Upper lobe of right lung (tissue), 1 donor: ENCODE measurements at places on chromosomes 3 and 15.
A peak's percentile ranks its signal among the peaks of the same experiment; 100 is the strongest.

- DNase-seq = no peak
Observed at GRCh38 chr3:156681002-156681401, 6.6 kb downstream of the TIPARP start.

- DNase-seq = no peak
Observed at GRCh38 chr3:185297867-185298266, 44.0 kb upstream of the EHHADH start.

DNA sequence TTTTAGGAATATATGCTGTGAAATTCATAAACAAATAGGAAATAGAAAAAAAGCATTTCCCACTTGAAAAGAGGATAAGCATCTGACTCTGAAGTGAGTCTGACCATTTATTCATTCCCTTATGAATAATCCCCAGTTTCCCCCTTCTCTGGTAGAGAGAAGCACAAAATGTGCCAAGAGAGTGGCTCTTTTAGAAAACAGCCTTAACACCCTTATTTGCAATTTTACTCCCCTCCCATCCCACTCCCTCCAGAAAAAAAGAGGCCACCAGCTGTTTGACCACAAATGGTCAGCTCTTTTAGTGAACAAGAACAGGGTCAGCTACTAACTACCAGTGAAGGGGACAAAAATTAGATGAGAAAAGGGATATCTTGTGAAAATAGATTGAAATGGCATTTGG, 184.5 kb upstream of the ADAMTS9 start:
- DNase-seq = no peak

GRCh38 chr15:101010781-101011180, 91.6 kb downstream of the LRRK1 start:
- no peak for DNase-seq

DNA sequence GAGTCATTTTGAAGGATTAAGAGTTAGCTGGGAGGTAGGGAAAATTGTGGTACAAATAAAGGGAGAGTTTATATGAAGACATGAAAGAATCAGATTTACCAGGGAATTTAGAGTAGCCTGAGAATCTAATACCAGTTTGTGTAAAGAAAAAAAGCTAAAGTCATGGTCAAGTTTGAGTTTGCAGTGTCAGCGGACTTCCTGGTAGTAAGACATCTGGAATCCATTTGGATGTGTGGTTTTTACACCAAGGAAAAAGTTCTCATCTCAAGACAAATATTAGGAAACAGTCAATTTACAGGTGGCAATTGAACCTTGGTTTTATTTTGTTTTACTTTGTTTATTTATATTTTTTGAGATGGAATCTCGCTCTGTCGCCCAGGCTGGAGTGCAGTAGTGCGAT, 1.5 kb upstream of the P2RY12 start:
- no peak for DNase-seq

- no peak for DNase-seq
Observed at GRCh38 chr3:72821161-72821781, 27.0 kb downstream of the SHQ1 start.

DNA sequence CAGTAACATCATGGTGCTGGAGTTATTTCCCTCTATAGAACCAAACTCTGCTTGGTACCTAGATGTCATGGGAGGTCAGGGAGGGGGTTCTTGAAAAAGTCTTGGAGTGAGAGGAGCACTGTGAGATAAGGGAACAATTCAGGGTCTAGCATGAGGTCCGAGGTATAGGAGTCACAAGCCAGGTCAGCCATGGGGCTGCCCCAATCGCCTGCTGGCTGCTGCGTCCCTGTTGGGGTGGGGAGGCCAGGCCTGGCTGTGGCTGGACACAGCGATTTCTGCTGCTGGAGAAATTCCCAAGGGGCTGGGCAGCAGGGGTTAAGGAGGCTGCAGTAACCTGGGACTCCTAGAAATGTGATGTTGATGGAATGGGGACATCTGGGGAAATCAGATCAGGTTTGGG, 44.9 kb downstream of the SUSD5 start:
- no peak for DNase-seq

DNA sequence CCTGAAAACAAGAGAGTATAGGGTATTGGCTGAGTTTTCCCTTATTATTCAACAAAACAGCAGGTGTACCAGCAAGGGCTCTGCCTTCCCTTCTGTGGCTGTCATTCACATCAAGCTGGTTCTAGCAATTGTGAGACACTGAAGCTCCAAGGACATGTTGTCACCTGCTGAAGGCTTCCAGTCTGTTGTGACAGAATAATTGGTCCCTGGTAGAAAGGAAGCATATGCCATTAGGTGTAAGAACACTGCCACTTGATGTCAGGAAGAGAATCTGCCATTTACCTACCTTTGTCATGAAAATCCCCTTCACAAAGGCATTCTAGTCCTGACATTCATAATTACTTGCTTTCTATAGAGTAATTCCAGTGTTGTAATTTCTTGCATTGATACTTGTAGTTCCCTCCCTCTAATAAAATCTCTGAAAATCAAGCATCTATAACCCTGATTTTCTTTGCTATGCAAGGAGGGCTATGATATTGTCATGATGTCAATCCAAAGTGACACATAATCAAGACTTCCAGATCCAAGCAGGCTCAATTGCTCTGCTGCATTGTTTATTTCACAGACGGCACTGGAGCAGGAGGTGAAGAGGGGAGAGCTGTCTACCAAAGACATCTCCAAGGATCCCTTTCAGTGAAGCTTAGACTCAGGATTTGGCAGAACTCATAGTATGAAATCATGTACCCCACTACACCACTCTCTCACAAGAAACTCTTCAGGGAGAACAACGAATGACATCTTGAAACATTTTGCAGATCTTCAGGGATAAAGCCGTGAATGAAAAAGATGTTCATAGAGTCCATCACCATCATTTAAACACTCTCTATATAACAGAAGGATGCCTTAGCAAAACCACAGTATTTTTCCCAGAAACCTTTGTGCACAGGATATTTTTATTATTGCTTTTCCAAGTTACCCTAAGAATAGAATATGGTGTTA, 425.3 kb downstream of the RBMS3 start:
- DNase-seq = no peak

GRCh38 chr15:75185271-75186029, 16.2 kb upstream of the C15orf39 start:
- DNase-seq = no peak

DNA sequence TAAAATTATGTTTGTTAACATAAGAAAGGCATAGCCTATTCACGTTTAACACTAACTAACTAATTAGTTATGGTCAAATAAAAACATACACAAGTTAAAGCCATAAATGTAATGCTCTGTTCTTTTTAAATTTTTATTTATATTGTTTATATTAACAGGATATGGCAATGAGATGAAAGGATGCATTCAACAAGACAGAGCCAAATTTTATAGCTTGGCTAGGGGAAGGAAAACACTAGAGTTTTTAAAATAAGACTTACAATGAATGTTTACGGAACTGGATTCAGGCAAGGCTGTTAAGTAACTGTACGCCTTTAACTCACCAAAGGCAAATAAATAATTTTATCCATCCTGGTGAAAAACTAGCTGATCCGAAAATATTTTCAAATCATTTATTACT, 86.4 kb downstream of the ZPLD1 start:
- no peak for DNase-seq

GRCh38 chr3:30112902-30113484, 493.4 kb upstream of the TGFBR2 start:
- DNase-seq = no peak

GRCh38 chr3:20450611-20451010, 264.6 kb upstream of the SGO1 start:
- DNase-seq = no peak

GRCh38 chr3:122680475-122681283, at the start of gene PARP14:
Gene PARP14 (plus strand): TSS chr3:122680839. CDS start chr3:122680884, 45 bp downstream.
- peak; percentile 88 for DNase-seq

- no peak for DNase-seq
Observed at GRCh38 chr3:27310688-27311087, 58.5 kb downstream of the NEK10 start.

- DNase-seq = no peak
Observed at GRCh38 chr15:40325700-40326099, 2.2 kb downstream of the INAFM2 start.

DNA sequence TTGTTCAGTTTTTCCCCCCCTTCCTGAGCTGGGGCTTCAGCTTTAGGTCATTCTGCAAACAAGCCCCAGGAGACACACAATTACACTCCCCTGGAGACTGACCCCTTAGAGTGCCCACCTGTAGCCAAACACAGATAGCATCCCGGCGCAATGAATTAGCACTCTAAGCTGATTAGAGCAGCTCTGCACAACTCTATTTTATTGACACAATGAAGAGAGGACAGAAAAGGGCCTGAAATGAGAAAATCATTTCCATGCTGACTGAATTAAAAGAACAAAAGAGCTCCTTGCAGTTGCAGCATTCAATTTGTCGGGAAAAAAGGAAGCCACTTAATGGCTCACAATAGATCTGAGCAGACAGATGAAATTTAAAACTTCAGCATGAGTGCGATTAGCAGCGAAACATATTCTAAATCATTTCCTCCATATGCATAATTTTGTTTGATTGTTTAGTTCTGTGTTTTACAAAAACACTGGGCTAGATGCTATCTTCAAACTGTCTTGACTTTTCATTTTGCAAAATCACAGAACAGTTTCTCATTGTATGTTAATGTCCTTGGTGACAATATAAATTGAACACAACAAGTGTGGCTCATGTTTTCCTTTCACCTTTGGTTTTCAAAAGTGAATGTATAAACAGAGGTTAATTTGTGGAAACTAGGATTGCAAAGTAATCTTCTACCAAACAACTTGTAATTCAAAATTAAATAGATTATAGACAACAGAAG, 308.6 kb downstream of the MECOM start:
- no peak for DNase-seq

GRCh38 chr3:120095226-120095978, 1.2 kb upstream of the GSK3B start:
- DNase-seq = peak; percentile 97

DNA sequence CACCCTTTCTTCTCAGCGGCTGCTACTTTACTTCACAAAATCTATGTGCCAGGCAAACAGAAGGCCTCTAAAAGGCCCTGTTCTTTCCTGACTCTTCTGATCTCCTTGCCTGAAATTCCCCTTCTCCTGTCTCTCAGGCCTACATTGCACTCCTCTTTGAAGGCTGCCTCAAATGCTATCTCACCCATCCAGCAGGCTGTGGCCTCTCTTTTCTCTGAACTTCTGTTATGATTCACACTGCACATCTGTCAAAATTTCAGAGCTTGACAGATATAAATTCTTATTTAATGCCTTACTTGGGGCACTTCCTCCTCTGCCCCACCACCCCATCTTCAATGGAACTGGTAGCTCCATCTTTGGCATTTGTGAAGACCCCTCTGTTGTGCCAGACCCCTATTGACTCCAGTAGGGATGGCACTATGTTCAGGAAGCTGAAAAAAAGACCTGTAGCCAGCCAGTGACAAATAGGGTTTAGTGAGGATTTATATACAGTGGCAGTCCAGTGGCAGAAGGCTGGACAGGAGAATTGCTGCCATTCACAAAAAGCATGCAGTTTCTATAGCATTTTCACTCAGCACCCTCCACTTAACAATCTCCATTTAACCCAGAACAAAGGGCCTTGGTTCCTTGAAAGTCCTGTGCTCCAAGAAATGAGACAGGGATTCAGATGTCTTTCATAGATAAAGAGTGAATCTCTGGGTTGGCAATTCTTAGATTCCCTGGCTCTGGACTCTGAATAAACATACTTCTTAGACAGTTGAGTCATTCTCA, 415.8 kb upstream of the GRM7 start:
- DNase-seq = no peak

DNA sequence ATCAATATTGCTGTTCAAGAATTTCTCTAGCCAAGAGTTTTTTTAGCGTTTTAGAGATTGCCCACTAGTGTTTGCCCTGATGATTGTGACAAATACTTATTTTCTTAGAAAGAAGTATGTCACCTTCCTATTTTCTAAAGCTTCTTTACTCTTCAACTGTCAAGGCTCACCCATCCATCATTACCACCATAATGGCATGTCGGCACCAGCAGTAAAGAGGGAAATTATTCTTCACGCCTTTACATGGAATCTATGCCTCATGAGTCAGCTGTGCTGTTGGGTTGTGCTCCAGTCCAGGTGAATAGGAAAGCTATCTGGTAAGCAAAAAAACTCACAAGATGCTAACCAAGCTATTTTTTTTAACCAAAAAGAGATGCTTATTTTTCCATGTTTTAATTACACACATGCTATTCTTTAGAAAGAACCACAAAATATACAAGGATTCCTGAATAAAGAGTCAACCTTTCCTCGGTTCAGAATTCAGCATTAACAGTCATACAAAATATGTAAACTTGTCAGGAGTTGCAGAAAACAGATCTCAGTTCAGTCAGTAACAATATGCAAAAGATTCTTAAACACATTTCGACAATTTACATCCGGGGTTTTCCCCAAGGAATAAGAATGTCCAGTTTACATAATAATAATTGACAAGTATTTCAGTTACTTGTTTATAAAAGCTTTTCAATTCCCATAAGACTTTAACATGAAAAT, 128.0 kb downstream of the ATP8B4 start:
- no peak for DNase-seq

- no peak for DNase-seq
Observed at GRCh38 chr3:139491027-139491700, 14.8 kb upstream of the RBP2 start.

GRCh38 chr3:128424508-128425069, 42.1 kb downstream of the DNAJB8 start:
- no peak for DNase-seq

DNA sequence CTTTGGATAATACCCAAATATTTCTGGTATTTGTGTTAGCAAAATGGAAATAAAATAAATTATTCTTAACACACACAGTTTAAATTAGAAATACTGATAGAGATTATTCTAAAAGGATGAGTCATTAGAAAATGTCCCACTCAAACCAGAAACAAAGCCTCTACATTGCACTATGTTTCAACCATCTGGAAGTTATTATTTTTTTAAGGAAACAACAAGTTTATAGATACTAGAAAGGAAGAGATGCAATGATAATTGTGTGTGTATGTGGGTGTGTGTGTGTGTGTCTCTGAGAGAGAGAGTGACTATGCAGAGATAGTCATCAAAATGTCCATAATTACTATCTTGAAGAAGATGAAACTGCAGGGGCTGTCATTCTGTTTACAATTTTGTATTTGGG, 1340.5 kb downstream of the ROBO1 start:
- DNase-seq = no peak

- no peak for DNase-seq
Observed at GRCh38 chr3:120272286-120272685, 12.7 kb downstream of the GPR156 start.

DNA sequence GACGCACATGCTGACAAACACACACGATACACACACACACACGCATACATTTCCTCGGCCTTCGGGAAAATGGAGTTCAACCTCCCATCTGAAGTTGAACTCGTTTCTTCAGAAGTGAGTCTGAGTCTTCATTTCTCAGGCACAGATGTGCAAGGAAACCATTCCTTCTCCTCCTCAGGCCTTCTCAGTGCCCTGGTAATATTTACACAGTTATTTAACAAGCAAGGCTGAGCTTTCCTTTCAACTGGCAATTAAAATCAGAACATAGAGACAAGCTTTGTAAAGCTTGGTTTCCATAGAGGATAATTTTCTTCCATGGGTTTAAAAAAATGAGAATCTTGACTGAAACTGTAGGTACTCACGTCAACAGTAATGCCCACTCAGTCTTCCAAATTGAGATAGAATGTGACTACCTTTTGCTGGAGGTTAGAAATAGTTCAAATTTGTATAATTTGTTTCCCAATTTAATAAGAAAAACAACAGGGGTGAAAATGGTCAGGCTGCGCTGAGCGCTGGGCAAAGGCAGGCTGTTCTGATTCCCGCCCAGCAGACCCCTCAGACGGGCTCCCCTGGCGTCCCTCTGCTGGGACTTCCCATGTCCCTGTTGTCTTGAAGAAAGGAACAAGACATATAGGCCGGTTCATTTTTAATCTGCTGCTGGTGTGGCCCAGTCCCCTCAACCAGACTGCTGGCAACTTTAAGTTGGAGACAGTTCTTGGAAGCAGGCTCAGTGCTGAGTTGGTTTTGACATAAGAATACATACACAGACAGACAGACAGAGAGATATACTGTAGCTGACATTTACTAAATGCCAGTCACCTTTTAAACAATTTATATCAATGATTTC, 174.3 kb downstream of the XXYLT1 start:
- DNase-seq = peak; percentile 10
